ENCODE measurements at places on chromosomes 2 and 18.

- DNase-seq, result no peak
Measured at GRCh38 chr2:18510775-18511174, 49.7 kb downstream of the RDH14 start.

DNA sequence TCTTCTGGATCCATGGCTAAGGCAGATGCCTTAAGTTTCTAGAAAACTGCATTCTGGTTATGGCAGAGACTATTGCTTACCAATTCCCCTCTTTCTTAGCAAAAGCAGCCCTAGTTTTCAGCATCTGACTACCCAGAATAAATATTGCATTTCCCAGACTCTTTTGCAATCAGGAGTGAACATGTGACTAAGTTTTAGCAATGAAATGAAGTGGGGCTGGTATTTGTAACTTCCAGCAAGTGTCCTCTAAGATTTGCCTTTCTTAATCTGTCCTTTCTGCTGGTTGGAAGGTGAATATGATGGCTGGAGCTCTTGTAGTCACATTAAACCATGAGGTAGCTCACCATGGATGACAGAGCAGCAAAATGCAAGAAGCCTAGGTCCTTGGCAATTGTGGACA, 132.9 kb upstream of the PKDCC start:
- no peak for DNase-seq

GRCh38 chr2:77977471-77978063, 455.4 kb upstream of the LRRTM4 start:
- no peak for DNase-seq

DNA sequence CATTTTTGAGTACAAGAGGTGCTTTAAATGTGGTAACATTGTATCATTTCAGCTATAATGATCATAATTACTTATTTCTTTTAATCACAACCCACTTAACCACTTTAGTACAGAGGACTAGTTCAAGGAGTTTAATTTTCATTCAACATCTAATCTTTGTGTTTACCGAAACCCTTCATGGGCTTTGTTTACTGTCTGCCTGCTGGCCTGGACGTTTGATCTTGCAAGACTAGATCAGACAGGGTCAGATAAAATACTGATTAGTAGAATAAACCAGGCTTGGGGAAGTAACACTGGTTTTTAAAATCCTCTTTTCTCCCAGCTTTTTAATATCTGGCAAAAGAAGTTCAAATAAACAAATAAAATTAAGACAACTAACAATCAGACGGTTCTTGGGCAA, 93.6 kb downstream of the SATB2 start:
- no peak for DNase-seq

GRCh38 chr2:149449017-149449416, 118.6 kb downstream of the LYPD6 start:
- DNase-seq, result no peak

DNA sequence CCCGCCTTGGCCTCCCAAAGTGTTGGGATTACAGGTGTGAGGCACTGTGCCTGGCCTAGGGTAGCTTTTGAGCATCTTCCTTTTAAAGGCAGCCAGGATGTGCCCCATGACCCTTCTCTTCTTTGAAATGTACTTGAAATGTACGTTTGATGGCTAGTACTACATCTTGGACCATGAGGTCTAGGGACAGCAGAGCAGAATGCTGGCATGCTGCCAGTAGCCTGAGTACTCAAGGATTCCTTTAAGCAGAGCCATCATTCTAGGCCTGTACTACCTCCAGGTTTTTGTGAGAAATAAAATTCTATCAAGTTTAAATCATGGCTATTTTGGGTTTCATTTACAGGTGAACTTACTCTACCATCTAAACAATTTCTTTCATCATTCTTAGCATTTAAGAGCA, 2.9 kb upstream of the EML6 start:
- no peak for DNase-seq

DNA sequence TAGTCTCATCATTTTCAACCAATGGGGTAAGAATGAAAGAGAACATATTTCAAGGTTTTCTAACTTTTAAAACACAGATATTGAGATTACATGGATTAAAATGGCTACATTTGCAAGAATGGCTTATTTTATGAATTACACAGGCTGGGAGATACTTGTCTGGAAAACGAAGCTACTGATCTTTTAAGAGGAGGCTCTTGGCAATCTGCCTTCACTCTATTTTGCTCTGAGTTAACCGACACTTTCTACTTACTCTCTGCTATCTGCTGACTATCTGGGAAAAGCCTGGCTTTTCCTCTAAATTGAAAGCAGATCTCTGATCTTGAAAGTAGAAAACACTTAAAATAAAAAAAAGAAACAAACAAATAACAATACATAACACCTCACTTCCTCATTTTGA, 325.4 kb upstream of the LINC00305 start:
- DNase-seq, result no peak
